Small intestine (tissue), 16 donors: ENCODE measurements at places on chromosomes 5 and 9. TPM values are rescaled to one million over a fixed set of nuclear protein-coding genes. Genes with fewer than 3 reads are reported as not detected.

DNA sequence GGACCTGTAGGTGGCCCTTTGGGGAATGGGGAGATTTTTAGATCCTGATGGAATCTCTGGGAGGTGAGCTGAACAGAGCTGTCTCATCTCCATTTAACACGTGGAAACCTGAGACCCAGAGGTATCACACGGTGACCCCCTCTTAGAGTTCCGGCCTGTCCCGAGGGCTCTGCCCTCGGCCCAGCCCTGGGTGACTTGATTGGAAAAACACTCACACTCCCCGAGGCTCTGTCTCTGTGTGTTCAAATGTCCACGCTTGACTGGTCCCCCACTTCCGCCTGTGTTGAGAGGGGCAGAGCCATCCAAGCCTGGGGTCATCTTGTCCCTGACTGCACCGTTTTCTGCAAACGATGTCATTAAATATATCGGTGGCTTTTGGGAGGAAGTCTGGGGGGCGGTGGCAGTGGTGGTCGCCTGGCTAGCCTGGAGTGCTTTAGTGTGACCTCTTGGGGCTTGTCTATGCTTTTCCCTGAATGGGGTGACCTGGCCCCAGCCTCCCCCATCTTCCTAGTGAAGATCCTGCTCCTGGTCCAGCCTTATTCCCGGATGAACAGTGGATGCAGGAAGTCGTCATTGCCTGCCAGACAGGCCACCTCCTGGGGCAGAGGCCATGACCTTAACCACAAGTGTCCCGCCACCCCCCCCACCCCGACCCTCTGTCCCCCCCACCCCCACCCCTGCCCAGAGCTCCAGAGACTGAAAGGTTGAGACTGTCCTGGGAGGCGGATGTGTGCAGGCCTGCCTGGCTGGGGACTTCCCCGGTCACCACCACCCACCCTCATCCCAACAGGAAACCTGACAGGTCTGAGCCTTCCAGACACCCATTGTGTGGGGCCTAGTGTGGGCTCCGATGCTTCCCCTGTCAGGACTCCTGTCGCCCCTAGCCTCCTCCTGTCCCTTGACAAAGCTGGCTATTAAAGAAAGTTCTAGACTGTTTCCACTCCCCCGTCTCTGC is 5.3 kb upstream of the DAB2IP start:
- H3K27ac ChIP-seq = no peak overlapping the region
- no peak overlapping the region for H3K4me3 ChIP-seq
- H3K4me1 ChIP-seq = peaks cover 5% of the 10 kb centered on the region
- no peaks in the 10 kb centered on the region for H3K27me3 ChIP-seq
- H3K36me3 ChIP-seq = no peaks in the 10 kb centered on the region

- no peak for DNase-seq
- H3K4me3 ChIP-seq = no peak overlapping the region
- no peak overlapping the region for H3K27ac ChIP-seq
- H3K36me3 ChIP-seq = peaks cover 82% of the 10 kb centered on the region
- H3K4me1 ChIP-seq = peaks cover 7% of the 10 kb centered on the region
- H3K27me3 ChIP-seq = no peaks in the 10 kb centered on the region
Measured at GRCh38 chr5:150529555-150529954, 21.6 kb downstream of the NDST1 start.

DNA sequence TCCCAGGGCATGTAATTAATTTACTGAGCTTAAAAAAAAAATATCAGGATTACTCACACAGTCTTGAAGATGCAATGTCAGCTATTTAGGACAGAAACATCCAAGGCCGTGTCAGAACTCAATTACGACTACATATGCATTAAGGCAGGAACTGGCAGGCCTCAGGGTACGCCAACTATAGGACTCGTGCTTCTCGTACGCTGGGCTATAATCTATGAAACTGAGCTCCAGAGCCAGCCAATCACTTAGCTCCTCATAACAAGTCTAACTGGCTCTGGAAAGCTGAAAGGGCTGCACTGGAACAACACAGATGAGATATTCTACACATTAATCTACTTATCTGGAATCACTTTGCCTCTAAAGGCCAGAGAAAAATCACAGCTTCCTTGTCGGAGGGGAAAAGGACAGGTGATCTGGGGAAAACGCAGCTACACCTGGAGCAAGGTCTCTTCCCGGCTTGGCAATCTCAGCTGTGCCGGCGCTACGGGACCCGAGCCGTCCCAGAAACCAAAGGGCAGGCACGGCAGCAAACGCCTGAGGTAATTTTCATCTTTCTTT is 212.0 kb downstream of the DEPDC1B start:
- peak overlapping the region; percentile 6 for H3K4me3 ChIP-seq
- no peak overlapping the region for H3K27ac ChIP-seq
- no peaks in the 10 kb centered on the region for H3K27me3 ChIP-seq
- no peaks in the 10 kb centered on the region for H3K4me1 ChIP-seq

- H3K36me3 ChIP-seq = no peaks in the 10 kb centered on the region
- H3K27me3 ChIP-seq = no peaks in the 10 kb centered on the region
- H3K27ac ChIP-seq = no peak overlapping the region
- no peak for DNase-seq
Measured at GRCh38 chr9:98327249-98327561, 71.8 kb upstream of the TBC1D2 start.

Gene HAVCR2
- polyA plus RNA-seq = 3.0 TPM
